T-helper 17 cell (primary cell): ENCODE measurements at places on chromosomes 2 and 18.

DNA sequence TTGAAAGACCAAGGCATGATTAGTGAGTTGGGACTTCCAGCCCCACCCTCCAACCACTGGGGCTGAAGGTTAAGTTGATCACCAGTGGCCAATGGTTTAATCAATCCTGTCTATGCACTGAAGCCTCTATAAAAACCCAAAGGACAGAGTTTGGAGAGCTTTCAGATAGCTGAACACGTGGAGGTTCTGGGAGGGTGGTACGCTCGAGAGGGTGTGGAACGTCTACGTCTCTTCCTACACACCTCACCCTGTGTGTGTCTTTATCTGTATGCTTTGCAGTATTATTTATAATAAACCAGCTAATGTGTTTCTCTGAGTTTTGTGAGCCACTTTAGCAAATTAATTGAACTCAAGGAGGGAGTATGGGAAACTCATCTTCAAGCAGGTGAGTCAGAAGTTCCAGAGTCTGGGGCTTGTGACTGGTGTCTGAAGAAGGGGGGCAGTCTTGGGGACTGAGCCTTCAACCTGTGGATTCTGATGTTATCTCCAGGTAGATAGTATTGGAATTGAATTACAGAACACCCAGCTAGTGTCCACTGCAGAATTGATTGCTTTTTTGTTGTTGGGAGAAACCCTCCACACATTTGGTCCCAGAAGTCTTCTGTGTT, 20.3 kb downstream of the ACTR3 start:
- no peak for DNase-seq

- no peak for DNase-seq
These were observed 198.8 kb downstream of the NDUFA10 start for GRCh38 chr2:239826376-239826775.

- no peak for DNase-seq
These were observed 6.8 kb downstream of the MAT2A start for GRCh38 chr2:85545780-85546240.

DNA sequence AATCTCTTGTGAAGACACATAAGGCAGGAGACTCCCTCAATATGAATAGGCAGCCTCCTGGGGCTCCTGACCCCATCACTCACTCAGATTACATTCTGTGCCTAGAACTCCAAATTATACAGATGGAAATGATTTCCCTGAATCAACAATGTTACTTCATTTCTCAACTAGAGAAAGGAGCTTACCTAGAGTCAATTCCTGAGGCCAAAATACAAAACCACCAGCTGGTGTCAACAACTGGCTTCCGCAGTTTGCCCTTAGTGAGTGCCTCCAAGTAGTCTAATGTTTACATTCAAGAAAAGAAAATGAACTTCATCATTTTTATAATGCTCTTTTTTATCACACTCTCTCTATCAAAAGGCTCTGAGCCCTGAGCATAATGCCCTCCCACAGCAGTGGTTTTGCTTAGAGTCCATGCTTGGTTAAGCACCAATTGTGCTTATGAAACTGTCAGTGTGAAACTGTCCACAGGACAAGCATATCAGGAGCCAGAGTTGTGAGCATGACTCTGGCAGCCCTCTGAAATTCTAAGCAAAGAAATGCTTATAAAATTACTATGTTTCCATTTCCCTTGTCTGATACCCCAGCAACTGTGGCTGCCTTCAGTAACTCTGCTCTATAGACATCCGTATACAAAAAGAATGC, 305.7 kb upstream of the PKDCC start:
- DNase-seq = no peak

GRCh38 chr2:120218181-120218580, 5.0 kb downstream of the TMEM185B start:
- no peak for DNase-seq

DNA sequence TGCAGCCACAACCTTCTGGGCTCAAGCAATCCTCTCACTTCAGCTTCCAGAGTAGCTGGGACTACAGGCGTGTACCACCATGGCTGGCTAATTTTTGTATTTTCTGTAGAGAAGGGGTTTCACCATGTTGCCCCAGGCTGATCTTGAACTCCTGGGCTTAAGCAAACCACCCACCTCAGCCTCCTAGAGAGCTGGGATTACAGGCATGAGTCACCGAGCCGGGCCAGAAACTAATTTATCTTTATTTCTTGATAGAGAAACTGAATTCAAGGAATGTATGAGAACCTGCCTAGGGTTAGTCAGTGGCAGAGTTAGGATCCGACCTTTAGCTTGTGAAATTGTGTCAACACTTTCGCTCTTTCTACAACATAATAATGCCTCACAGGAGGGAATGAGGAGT, 19.3 kb upstream of the ITGAV start:
- no peak for DNase-seq

GRCh38 chr2:128969374-128969773, 650.7 kb upstream of the HS6ST1 start:
- no peak for DNase-seq

DNA sequence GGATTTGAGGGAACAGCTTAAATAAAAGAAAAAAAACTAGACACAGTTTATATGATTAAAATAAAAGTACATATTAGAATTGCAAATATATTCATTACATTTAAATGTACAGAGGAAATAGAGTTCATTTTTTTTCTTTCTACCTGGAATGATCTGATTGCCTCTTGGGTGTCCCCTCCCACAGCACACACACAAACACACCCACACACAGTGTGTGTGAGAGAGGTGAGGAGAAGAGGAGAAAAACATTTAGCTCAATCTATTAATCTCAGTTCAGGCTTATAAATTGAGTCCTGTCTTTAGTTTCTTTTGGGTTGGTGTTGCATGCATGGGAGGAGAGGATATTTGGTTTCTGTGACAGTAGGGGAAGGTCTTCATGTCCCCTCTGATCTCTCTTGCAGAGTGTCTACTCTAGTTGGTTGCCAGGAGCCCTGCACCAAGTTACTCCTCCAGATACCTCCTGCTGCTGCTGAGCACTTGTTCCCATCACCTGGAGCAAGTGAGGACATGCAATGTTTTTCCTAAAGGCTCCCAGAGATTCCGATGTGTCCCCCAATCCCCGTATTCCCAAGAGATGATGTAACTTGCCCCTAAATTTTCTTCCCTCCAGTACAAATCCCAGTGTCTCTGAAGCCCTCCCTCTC, 50.8 kb upstream of the REG3A start:
- no peak for DNase-seq

- DNase-seq = no peak
These were observed 60.9 kb downstream of the EDAR start for GRCh38 chr2:108927936-108928659.

GRCh38 chr18:13455960-13456481, 237.5 kb downstream of the LDLRAD4 start:
- no peak for DNase-seq

- no peak for DNase-seq
These were observed 7.5 kb downstream of the C2orf49 start for GRCh38 chr2:105344704-105345345.

DNA sequence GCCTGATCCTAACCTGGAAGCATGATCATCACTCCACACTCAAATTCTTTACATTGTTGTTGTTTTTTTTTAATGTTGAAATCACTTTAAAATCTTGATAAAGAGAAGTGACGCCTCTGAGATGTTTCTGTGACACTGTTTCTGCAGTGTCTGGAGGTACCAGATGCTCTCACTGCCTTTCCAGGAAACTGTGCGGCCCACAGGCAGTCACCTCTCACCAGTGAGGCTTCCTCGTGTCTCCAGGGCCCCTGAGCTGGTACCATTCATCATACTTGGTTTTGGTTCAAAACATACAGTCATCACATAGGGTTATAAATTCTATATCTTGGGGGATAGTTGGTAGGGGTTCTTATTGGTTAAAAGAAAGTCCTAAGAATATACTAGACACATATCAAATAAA, 10.1 kb upstream of the ID2 start:
- DNase-seq = no peak

- DNase-seq = no peak
These were observed 287.3 kb upstream of the REV1 start for GRCh38 chr2:99776906-99777646.

DNA sequence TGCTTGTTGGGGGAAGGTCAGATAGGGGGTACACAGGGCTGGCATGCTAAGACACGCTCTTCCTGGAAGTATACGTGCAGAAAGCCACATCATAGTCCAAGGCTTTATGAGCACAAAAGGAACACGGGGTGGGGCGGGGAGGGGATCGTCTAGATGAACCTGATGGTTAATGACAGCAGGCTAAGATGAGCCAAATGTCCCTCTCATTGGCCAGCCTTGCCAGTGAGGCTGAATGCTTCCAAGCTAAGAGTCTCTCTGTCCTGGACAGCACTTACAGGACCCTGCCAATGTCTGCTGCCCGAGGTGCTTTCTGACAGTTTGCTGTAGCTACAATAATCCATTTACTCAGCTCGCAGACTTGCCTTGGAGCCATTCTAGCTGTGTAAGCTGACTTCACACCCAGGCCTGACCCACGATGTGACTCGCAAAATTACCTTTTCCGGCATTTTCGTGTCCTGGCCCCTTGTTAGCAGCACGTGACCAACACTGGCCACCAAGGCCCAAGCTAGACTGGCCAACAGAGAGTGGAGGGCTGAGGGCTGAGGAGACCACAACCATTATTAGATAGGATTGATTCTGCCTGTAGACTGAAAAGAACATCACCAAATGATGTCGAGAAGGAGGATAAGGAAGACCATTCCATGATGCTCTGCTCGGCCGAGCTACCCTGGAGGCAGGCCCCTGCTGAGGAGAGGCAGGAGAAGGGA, 84.2 kb downstream of the MALT1 start:
- DNase-seq = no peak

DNA sequence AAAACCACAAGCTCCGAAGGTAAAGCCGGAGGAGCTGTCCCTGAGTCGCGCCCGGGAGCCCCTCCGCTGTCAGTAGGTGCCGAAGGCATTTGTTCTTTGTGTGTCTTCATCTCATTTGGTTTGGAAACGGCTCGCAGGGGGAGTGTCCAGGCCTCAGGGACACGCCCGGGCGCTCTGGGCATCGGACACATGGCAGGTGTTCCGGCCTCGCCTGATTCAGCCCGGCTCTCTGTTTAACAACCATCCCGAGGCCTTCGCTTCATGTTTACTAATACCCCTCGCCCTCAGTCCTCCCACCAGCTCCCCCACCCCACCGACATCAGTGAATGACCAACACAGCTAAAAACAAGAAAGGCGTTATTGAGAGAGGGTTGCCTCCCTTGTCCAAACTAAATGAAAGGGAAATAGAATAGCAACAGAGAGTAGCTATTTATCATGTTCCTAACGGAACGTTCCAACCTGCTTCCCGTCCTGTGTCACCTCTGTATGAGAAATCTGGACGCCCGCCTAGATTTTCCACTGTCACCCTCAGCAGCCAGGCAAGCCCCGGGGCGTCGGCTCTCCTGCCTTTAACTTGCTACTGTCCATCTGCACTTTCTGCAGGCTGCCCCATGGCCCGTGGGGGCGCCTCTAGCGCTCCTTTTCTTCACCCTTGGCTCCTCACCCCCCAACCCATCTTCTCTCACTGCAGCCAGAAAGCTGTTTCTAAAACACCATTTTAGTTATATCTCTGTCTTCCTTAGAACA, 73.9 kb downstream of the MYCN start:
- no peak for DNase-seq

- no peak for DNase-seq
These were observed 36.8 kb upstream of the ATP8B1 start for GRCh38 chr18:57839942-57840381.

DNA sequence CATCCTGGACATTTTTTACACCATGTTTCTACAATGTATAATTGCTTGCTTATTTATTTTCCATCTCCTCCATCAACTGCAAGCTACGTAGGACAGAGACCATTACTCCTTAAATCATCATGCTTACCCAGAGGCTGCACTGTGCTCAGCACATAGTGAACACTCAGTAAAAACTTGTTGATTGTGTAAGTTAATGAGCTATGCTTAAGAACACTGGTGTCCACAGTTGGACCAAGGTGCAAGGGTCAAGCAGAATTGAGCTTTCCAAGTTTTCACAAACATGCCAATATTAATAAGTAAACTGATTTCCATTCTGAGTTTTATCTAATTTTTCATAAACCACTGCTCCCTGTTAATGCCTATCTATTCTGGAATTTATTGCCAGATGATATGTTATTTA, 464.2 kb upstream of the TCF4 start:
- no peak for DNase-seq

DNA sequence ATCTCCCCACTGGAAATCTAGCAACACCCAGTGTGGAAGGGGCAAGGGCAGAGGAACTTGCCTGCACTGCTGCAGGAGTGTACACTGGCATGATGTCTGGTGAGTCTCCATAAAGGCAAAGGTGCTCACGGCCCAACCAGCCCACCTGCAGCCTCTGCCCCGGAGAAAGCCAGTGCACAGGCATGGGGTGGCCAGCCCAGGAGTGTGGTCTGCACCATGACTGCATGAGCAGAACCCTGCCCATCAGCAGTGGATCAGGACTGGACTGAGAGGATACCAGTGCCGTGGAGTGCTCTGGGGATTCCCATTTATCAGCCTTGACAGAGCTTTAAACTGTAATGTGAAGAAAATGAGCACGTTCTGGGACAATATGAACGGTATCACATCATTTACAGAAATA, 342.6 kb upstream of the HS6ST1 start:
- DNase-seq = no peak

GRCh38 chr2:58035352-58035751, 11.3 kb upstream of the VRK2 start:
- no peak for DNase-seq

DNA sequence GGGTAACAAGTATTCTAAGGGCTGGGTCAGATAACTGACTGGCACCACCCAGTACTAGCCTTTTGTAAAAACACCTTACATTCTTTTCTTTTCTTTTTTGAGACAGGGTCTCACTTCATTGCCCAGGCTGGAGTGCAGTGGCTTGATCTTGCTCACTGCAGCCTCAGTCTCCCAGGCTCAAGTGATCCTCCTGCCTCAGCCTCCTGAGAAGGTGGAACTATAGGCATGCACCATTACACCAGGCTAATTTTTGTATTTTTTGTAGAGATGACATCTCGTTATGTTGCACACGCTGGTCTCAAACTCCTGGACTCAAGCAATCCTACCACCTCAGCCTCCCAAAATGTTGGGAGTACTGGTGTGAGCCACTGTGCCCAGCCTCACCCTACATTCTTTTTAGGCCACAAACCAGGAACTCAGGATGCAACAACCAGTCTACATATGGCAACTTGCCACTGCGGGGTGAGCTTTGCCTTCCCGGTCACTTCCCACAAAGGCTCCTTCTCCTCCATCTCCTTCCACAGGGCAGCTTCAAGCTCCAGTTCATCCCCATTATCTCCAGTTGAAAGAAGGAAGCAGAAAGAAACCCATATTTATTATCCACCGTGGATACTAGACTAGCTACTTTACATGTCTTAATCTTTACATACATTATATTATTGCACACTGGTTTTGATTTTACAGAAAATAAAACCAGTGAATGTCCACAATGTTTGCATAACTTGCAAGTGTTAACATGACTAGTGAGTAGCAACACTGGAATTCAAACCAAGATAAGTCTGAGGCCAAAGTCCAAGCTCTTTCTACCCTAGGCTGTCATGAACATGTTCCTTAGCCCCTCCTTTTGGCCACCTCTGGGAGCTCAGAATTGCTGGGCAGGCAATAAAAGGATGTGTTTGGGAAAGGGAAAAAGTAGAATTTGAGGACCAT, 23.7 kb upstream of the AP1S3 start:
- no peak for DNase-seq

GRCh38 chr18:904218-905090, at the start of gene ADCYAP1:
ADCYAP1 (plus strand) TSS chr18:904871; CDS start chr18:905387, 516 bp downstream.
- DNase-seq = no peak
